Germinal center (tissue), 1 donor: ENCODE measurements at places on chromosomes 4 and X.

DNA sequence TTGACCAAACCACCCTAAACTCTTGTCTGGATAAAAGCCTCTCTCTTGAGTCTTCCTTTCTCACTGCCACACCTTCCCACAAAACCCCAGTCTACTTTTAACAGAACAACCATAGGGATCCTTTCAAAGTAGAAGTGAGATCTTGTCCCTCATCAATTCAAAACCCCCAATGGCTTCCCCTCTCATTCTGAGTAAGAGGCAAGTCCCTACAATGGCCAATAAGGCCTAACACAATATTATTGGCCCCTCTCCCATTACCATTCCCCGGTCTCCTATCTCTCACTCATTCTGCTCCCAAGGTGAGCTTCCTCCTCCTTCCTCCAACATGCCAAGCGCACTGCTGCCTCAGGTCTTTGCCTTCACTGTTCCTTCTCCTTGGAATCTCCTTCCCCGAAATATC is 57.1 kb downstream of the REELD1 start:
- DNase-seq = no peak

DNA sequence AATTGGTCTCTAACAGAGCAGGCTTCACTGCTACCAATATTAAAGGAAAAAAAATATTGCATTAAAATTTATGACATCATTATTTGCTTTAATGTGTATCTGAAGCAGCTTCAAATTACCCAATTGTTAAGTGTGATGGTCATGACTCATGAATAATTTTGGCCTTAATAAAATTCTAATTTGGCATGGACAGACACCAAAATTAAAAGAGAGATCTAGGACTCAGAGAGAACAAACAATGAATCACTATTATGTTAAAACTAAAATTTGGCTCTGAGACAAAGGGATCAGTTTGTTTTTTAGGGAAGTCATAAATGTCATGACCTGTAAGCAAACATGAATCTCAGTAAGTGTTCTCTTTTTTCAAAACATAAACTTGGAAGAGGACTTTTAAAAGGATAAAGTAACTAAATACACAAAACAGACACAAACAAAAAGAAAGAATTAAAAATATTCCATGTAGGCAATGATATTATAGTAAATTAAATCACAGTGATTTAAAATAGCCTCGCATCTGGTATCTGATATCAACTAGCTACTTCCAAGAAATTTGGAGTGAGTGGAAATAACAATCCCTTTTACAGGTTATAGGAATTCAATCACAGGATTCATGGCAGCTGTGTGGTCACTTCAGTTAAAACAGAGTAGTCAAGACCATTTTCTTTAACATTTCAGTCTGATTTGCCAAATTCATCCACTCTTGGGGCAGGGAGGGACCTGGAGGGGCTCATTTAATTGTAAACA is 11.6 kb downstream of the VEGFC start:
- DNase-seq = no peak

DNA sequence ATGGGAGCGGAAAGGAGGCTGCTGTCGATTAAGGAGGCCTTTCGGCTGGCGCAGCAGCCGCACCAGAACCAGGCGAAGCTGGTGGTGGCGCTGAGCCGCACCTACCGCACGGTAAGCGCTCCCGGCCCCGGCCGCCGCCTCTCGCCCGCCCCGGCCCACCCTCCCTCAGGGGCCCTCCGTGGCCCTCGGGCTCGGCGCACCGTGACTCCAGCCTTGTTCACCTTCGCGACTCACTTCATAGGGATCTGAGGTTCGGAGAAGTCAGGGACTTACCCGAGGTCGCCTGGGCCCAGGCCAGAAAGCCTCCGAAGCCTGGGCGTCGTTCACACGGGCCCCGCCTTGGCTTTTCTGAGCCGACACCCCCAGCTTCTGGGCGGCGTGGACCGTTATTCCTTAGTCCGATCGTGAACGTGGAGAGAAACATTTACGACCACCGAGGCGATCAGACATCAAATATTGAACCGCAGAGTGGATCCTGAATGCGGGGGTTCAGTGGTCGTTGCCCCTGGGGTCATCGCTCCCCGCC is 362 bp downstream of the NCAPG start:
- DNase-seq = no peak

DNA sequence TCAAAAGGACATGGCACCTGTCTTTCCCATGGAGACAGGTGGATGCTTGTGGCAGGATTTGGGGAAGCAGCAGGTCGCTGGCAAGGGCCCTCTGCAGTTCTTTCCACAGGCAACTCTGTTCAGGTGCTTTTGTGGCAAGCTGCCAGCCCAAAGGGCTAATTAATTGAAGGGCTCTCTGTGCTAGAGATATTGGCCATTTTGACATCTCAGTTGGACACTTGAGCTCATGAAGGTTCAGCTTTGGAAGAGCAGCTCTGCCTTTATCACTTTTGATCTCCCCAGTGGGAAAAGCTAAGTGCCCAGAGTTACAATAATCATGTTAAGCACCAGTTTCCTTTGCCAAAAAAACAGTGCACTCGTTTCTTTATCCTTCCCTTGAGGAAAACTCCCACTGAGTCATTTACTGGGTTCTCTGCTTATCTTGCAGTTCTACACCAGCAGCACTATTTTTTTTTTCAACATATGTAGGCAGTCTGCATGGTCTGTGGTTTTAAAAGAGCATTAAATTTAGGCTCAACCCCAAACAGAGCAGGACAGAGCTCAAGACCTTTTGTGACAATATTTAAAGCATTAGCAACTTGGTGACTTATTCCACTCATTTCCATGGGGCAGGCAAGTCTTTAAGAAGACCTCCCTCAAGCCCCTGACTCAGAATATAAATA is 336.4 kb upstream of the RASGEF1B start:
- DNase-seq = no peak

DNA sequence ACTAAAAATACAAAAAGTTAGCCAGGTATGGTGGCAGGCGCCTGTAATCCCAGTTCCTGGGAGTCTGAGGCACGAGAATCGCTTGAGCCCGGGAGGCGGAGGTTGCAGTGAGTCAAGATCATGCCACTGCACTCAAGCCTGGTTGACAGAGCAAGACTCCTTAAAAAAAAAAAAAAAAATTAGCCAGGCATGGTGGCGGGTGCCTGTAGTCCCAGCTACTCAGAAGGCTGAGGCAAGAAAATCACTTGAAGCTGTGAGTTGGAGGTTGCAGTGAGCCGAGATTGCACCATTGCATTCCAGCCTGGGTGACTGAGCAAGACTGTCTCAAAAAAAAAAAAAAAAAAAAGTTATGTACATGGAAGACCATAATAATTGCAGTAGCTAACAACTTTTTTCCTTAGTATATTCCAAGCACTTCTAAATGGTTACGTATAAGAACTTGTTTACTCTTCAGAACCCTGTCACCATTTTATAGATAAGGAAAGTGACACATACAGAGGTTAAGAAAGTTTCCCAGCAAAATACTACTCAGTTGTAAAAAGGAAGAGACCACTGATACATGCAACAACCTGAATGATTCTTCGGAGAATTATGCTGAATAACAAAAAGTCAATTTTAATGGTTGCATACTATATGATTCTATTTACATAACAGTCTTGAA is 24.5 kb downstream of the RUFY3 start:
- no peak for DNase-seq

- no peak for DNase-seq
Observed at GRCh38 chrX:65705439-65705838, 38.0 kb downstream of the MSN start.

DNA sequence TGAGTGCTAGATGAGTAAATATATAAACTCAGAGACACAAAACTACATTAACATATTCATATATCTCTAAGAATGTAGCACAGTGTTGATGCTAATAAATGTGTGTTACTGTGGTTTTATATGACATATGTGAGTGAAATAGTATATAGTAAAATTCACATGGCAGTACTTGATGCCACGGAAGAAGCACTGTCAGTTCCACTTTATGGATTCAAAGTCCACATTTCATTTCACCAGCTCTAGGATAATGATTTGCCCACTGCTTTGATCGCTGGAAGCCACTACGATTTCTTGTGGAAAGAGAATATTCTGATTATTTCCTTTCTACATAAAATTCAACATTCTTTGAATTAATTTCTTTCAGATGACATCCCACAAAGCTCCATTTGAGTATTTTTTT is 181.2 kb downstream of the GBA3 start:
- no peak for DNase-seq

GRCh38 chrX:148448686-148449085 is 51.7 kb upstream of the AFF2 start:
- no peak for DNase-seq

- DNase-seq = no peak
Observed at GRCh38 chr4:186304866-186305505, 39.0 kb downstream of the F11 start.

- DNase-seq = peak; percentile 67
Observed at GRCh38 chr4:81844717-81845116, 373.0 kb upstream of the RASGEF1B start.

- no peak for DNase-seq
Observed at GRCh38 chr4:102163404-102164140, 181.7 kb downstream of the SLC39A8 start.

- DNase-seq = no peak
Observed at GRCh38 chr4:176302283-176303275, 17.2 kb upstream of the SPCS3 start.

DNA sequence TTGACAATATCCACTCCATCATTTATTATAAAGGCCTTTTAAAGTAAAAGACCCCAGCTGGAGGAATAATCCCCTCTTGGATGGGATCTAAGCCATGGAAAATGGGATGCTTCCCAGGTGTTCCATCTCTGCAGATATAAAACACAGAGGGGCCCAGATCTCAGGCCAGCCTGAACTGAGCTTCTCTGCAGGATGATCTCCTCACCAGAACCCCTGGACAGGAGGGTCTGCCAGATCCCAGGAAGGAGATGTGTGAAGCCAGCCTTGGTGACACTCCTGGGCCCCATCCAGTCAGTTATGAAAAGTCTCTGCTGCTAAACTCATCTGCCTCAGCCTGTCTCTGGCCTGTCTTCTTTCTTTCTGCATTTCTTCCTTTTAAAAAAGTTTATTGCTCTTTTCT is 56.7 kb downstream of the HTRA3 start:
- no peak for DNase-seq

GRCh38 chrX:120459309-120459708 is 9.8 kb downstream of the LAMP2 start:
- no peak for DNase-seq

- DNase-seq = no peak
Observed at GRCh38 chr4:139984471-139984870, 169.5 kb downstream of the MAML3 start.

DNA sequence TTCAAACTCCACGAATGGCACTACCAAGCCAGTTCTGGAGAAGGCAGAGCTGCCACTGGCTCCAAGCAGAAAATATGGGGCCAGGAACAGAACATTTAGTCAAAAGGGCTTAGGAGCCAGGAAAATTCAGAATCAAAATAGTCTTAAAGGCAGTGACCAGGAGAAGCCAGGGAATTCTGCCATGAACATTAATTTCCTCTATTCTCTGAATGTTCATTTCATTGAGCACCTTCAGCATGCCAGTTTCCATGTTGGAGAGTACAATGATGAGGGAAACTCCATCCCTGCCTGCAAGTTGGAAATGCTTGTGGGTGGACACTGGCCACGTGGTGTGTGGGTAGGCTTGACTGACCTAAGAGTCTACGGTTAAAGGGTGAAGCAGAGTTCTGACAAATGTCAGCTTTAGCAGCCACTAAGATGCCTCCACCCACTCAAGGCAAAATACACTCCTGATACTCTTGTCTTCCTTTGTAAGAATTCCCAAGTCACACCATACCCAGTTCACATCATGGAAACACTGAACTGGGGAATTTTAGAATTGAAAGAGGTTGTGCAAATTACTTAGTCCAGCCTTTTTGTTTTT is 190.1 kb upstream of the C1QTNF7 start:
- DNase-seq = no peak

DNA sequence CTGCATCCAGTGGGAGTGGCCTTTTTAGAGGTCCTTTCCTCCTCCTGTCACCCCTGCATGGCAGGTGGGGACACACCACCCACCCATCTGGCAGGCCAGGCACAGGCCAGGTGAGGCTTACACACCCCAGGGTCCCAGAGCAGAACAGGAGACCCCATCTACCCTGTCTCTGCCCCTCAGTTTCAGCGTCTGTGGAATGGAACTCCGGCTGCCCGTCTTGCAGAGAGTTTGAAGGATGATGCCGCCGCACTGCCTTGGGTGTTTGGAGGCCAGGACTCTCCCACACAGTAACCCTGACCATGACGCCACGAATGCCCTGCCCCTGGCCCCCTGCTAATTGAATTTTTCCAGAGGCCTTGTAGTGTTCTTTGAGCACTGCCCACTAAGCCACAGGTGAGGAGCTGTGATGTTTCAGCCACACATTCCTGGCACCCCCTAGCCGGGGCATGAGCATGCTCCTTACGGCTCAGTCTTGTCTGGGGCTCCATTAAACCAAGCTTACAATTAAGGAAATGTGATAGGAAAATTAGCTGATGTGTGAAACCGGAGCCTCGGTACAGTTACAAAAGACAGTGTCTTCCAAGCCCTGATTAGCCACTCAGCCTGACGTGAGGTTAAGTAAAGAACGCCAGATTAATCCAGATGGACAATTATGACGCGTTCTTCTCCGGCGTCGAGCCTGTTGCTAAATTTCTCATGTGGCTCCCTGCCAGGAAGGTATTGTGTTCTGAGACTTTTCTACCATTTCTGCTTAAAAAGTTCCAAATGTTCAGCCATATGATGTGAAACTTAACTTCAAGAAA is 39.3 kb downstream of the HMX1 start:
- no peak for DNase-seq

- no peak for DNase-seq
Observed at GRCh38 chr4:130233377-130234047, 1137.6 kb downstream of the C4orf33 start.

DNA sequence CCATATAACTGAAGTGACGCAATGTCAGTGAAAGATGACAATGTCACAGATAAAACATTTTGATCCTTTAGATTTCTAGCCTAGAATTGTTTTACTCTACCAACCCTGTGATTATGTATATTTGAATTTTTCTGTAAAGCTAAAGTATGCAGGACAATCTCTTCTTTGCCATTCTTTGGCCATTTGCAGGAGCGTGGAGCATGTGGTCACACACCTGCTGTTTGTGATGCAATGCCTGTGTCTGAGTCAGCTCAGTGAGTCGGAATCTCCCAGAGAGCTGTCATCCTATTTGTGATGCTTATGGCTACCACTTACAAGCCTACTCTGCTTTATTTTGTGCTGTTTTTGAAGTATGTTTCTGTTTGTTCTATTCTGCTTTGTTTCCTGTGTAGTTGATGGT is 214.5 kb downstream of the NAF1 start:
- no peak for DNase-seq
